ENCODE measurements at places on chromosomes 6 and 20.

- H3K4me3 ChIP-seq, result no peak overlapping the region
- H3K27me3 ChIP-seq, result no peaks in the 10 kb centered on the region
- no peak overlapping the region for H3K27ac ChIP-seq
- H3K36me3 ChIP-seq, result no peaks in the 10 kb centered on the region
- H3K4me1 ChIP-seq, result no peaks in the 10 kb centered on the region
Measured at GRCh38 chr20:52619101-52619500, 353.1 kb upstream of the TSHZ2 start.

- no peak overlapping the region for H3K27ac ChIP-seq
- no peak overlapping the region for H3K4me3 ChIP-seq
- peaks cover 4% of the 10 kb centered on the region for H3K27me3 ChIP-seq
- no peaks in the 10 kb centered on the region for H3K36me3 ChIP-seq
Measured at GRCh38 chr6:122028933-122029522, 370.4 kb upstream of the HSF2 start.

- H3K4me1 ChIP-seq, result no peaks in the 10 kb centered on the region
- H3K27ac ChIP-seq, result no peak overlapping the region
- no peak for DNase-seq
- H3K4me3 ChIP-seq, result no peak overlapping the region
- H3K36me3 ChIP-seq, result no peaks in the 10 kb centered on the region
Measured at GRCh38 chr20:39090906-39091305, 128.8 kb downstream of the DHX35 start.

GRCh38 chr20:41733151-41733550 is 115.0 kb upstream of the CHD6 start:
- DNase-seq, result no peak
- peaks cover 1% of the 10 kb centered on the region for H3K27me3 ChIP-seq
- no peak overlapping the region for H3K4me3 ChIP-seq

GRCh38 chr6:82957171-82957867 is 108.3 kb downstream of the UBE3D start:
- no peaks in the 10 kb centered on the region for H3K4me1 ChIP-seq
- DNase-seq, result no peak
- H3K36me3 ChIP-seq, result peaks cover 2% of the 10 kb centered on the region

DNA sequence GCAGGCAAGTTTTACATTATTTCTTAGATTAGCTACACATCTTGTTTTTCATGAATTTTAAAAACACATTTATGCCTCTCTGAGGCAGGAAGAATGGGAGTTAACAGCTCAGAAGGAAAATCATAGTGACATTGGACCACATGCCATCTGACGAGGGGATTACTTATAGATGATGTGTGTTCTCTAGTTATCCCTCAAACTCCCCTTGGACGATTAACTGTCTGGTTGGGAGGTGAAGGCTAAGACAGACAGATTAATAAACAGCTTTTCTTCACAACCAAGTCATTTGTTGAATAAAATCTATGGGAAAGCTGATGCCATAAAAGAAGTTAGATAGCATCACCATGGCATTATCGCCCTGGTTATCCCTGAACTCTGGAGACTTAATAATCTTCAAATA is 80.0 kb upstream of the PREP start:
- peaks cover 3% of the 10 kb centered on the region for H3K36me3 ChIP-seq
- no peak overlapping the region for H3K4me3 ChIP-seq

GRCh38 chr20:11376420-11376819 is 541.3 kb upstream of the BTBD3 start:
- no peak overlapping the region for H3K4me3 ChIP-seq
- no peaks in the 10 kb centered on the region for H3K27me3 ChIP-seq
- no peak for DNase-seq
- H3K4me1 ChIP-seq, result no peaks in the 10 kb centered on the region

DNA sequence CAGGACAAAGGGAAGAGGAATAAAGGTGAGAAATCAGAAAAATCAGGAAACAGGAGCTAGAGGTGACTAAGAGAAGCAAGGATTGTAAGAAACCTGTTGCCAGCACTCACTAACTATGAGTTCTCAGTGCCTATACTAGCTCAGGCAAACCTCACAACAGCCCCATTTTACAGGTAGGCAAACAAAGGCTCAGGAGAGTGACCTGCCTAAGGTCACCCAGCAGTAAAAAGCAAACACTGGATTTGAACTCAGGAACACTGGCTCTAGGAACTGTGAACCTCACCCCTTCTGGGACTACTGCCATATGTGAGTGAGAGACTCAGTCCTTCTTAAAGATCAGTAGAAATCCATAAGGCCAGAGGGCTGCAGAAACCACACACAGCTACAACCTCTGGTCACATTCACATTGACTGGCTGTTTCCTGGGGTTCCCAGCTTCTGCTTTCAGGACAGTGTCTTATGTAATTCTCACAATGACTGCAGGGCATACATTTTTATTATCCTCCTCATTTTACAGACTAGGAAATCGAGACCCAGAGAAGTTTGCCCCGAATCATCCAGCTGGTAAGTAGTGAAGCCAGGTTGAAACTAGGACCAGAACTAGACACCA is 80.7 kb upstream of the MAFB start:
- H3K4me3 ChIP-seq, result no peak overlapping the region
- H3K4me1 ChIP-seq, result no peaks in the 10 kb centered on the region
- no peaks in the 10 kb centered on the region for H3K36me3 ChIP-seq
- no peak for DNase-seq
- peaks cover 2% of the 10 kb centered on the region for H3K27me3 ChIP-seq
- no peak overlapping the region for H3K27ac ChIP-seq

DNA sequence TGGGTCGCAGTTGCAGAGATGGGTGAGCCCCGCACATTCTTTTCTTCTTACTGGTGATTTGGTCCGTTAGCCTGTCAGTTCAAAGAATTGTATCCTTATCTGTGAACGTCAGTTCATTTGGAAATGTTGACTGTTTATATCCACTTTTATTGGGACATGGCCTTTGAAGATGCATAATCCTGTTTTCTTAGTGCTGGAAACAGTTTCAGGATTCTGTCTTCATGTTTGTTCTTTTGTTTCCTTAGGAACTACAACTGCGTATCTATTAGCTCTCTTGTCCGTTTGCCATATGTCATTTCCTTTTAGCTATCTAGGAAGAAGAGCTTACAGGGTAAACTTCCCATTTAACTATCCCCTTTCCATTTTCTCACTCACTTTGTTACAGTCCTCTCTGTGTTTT is 35.0 kb upstream of the TULP1 start:
- peaks cover 12% of the 10 kb centered on the region for H3K27me3 ChIP-seq
- H3K27ac ChIP-seq, result no peak overlapping the region
- peaks cover 3% of the 10 kb centered on the region for H3K36me3 ChIP-seq

GRCh38 chr6:28408076-28408802 is 8.7 kb upstream of the ZSCAN12 start:
- H3K27me3 ChIP-seq, result peaks cover 28% of the 10 kb centered on the region
- H3K4me3 ChIP-seq, result no peak overlapping the region
- H3K4me1 ChIP-seq, result peaks cover 28% of the 10 kb centered on the region
- DNase-seq, result peak; percentile 65
- peak overlapping the region; percentile 77 for H3K27ac ChIP-seq

DNA sequence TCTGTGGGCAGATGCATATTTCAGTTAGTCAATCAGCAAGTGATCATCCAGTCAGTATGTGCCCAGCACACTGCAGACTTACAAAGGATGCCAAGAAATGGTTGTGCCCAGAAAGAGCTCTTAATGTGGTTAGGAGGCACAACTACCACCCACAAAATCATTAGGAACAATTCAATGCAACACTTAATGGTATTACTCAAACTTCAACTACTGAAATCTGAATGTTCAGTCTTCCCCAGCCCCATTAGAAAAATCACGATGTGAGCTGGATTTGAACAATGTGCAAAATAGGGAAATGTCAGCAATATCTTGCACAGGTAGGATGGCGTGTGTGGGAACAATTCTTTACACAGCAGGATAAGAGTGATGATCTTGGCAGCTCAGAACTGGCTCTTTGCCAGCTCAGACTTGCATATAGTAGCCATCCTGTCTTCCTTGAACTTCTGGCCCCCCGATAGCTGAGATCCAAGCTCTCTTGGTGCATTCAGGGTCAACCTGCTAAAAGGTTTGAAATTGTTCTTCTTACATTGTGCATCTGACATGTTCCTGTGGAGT is 556.7 kb upstream of the HTR1E start:
- no peak for DNase-seq
- no peak overlapping the region for H3K4me3 ChIP-seq
- no peak overlapping the region for H3K27ac ChIP-seq
- no peaks in the 10 kb centered on the region for H3K27me3 ChIP-seq

DNA sequence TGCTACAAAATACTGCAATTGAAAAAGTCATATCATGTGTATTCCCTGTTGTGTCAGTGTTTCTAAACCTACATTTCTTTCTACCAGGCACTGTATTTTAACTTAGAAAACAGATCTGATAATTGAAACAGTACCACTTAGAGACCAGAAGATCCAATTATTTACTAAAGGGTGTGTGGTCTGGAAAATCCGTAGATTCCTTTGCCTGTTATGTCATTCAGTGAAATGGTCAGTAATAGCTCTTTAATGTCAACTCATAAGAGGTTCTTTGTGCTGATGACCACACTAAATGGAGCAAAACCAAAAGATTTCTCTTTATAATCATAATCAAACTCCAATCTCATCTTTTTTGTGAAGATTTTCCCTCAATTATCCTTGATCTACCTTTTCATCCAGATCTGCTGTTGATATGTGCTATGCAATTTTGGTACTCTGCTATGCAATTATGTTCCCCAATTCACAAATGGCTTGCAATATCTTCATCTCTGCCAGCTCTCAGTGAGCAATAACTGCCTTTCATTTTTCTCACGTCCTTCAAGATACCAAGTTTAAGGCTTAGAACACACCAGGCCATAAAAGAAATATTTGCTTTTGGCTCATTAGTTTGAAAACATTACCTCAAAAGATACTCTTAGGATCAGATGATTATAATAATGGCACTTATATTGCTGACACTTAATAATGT is 165.5 kb downstream of the MOXD1 start:
- H3K27ac ChIP-seq, result no peak overlapping the region
- H3K27me3 ChIP-seq, result peaks cover 5% of the 10 kb centered on the region
- H3K36me3 ChIP-seq, result no peaks in the 10 kb centered on the region
- no peaks in the 10 kb centered on the region for H3K4me1 ChIP-seq

DNA sequence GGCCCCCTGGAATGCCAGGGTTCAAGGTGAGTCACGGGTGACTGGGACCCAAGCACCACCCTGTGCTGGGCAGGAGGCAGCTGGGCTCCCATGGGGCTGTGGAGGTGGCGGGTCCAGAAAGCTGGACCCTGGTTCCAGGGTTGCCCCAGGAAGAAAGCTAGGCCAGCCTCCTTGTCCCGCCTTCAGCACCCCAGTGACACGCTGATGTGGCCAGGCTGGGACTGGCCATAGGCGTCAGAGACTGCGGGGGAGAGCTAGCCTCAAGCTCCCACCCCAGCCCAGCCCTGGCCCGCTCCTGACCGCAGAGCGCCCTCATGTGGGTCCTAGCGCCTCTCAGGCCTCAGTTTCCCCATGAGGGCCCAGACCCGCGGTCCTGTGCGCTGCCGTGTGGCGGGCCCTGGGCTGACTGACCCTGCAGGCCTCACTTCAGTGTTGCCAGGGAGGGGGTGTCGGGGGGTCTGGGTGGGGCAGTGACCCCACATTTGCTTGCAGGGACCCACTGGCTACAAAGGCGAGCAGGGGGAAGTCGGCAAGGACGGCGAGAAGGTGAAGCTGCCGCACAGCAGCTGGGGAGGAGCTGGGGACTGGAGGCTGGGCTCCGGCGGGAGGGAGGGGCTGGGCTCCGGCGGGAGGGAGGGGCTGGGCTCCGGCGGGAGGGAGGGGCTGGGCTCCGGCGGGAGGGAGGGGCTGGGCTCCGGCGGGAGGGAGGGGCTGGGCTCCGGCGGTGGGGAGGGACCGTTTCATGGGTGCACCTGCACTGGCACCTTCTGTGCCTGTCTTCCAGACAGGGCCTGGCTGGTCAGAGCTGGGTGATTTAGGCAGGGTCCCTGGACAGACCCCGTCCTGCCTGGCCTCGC is 7.9 kb downstream of the COL9A3 start:
- no peaks in the 10 kb centered on the region for H3K4me1 ChIP-seq
- peak; percentile 86 for DNase-seq
- H3K4me3 ChIP-seq, result peak overlapping the region; percentile 47
- H3K36me3 ChIP-seq, result no peaks in the 10 kb centered on the region

GRCh38 chr6:98572579-98572978 is 261.8 kb upstream of the POU3F2 start:
- no peak overlapping the region for H3K4me3 ChIP-seq
- H3K36me3 ChIP-seq, result no peaks in the 10 kb centered on the region
- peaks cover 1% of the 10 kb centered on the region for H3K27me3 ChIP-seq
- DNase-seq, result no peak
- no peaks in the 10 kb centered on the region for H3K4me1 ChIP-seq

- no peaks in the 10 kb centered on the region for H3K27me3 ChIP-seq
- peaks cover 16% of the 10 kb centered on the region for H3K36me3 ChIP-seq
- peak overlapping the region; percentile 31 for H3K27ac ChIP-seq
- no peak overlapping the region for H3K4me3 ChIP-seq
- DNase-seq, result peak; percentile 58
Measured at GRCh38 chr20:3930265-3931206, 41.3 kb downstream of the PANK2 start.

DNA sequence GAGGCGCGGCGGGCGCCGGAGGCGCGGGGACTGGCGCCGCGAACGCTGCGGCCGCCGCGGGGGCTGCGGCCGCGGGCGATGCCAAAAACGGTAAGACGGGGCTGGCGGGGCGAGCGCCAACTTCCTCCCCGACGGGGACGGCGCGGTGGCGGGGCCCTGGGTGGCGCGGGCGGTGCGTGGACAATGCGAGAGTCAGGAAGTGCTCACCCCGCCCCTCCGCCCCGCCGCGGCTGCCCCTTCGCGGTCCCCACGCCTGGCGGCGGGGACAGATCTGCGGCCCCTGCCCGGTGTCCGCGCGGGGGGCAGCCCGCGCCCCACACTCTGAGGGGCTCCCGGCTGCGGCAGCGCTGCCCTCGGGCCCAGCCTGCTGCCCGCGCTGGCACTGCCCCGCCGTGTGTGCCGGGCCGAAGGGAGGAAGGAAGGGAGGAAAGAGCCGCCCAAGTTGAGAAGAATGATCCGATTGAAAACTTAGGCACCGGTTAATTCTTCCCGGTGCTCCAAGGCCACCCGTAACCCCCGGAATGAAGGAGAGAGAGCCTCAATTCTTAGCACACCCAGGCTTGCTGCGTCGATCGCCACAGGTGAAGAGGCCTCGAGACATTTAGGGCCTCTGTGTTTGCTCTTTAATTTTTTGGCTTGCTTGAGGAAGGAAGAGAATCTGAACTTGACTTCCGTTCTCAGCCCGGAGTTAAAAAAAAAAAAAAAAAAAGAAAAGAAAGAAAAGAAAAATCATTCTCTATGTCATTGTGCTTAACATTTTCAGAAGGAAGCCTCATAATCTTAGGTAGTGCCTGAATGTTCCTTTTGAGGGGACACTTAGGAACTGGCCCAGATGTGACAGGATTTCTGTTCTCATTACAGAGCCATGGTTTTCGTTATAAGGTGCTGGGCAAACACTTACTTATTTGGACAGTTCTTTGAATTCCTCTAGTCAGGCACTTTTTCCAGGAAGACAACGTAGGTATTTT is 982 bp downstream of the HECA start:
- H3K27me3 ChIP-seq, result no peaks in the 10 kb centered on the region
- DNase-seq, result peak; percentile 90
- peaks cover 68% of the 10 kb centered on the region for H3K4me1 ChIP-seq
- peak overlapping the region; percentile 97 for H3K27ac ChIP-seq
- H3K36me3 ChIP-seq, result peaks cover 35% of the 10 kb centered on the region
- H3K4me3 ChIP-seq, result peak overlapping the region; percentile 98

GRCh38 chr6:31142361-31142761 is 3.5 kb upstream of the PSORS1C2 start:
- no peak for DNase-seq
- peaks cover 6% of the 10 kb centered on the region for H3K27me3 ChIP-seq
- H3K36me3 ChIP-seq, result peaks cover 9% of the 10 kb centered on the region
- H3K4me3 ChIP-seq, result no peak overlapping the region
- no peak overlapping the region for H3K27ac ChIP-seq
- H3K4me1 ChIP-seq, result peaks cover 4% of the 10 kb centered on the region
